ENCODE measurements at places on chromosomes 6 and 20.

- peak; percentile 95 for DNase-seq
These were observed 44.9 kb downstream of the OR2B2 start for GRCh38 chr6:27867051-27867944.

GRCh38 chr20:37401282-37401929 lies 55.5 kb downstream of the SRC start:
- DNase-seq = no peak

GRCh38 chr20:31934968-31935764 lies 16.7 kb downstream of the PDRG1 start:
- peak; percentile 24 for DNase-seq

GRCh38 chr20:61908057-61909026 lies 157.3 kb downstream of the TAF4 start:
- DNase-seq = no peak

GRCh38 chr6:34524971-34525370 lies 31.2 kb downstream of the SPDEF start:
- no peak for DNase-seq

GRCh38 chr6:15501826-15502445 lies 160.9 kb downstream of the DTNBP1 start:
- DNase-seq = no peak

GRCh38 chr6:6715465-6715864 lies 126.9 kb downstream of the LY86 start:
- DNase-seq = no peak

- no peak for DNase-seq
These were observed 8.7 kb downstream of the ANKS1A start for GRCh38 chr6:34897716-34898115.

DNA sequence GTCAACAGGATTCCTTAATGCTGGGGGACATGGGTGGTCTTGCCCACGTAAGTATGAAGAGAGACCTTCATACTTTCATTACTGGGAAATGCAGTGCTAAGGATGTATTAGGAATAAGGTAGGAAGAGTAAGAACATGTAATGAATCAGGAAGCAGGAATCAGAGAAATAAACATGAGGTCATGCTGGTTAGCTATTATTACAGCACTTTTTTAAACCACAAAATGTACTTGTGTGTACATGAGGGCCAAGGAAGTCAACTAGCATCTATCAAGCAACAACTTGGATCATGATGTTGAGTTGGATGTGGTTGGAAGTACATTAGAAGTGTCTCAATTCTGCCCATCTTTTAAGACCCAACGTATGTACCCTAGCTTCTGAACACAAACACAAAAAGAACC lies 63.5 kb upstream of the E2F3 start:
- DNase-seq = no peak

GRCh38 chr6:13611715-13612114 lies 3.4 kb upstream of the NOL7 start:
- DNase-seq = peak; percentile 31

DNA sequence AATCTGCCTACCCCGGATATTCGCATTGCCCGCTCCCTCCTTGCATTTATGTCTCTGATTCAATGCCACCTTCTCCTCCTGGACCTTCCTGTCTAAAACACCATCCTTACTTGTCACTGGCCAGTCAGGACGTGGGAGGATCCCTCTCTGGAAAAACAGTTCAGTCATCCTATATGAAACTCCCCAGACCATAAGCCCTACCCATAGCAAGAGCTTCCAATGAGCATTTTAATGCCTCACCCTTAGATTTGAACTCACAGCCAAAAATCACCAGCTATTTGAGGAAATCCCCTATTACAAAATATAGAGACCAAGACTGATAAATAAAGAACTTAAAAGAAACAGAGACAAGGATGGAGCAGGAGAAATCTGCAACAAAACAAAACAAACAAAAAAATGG lies 86.4 kb downstream of the SHLD1 start:
- DNase-seq = no peak

GRCh38 chr20:35329435-35330139 lies 37.4 kb upstream of the FAM83C start:
- DNase-seq = peak; percentile 80

- no peak for DNase-seq
These were observed 19.0 kb downstream of the RAB44 start for GRCh38 chr6:36716476-36717093.

DNA sequence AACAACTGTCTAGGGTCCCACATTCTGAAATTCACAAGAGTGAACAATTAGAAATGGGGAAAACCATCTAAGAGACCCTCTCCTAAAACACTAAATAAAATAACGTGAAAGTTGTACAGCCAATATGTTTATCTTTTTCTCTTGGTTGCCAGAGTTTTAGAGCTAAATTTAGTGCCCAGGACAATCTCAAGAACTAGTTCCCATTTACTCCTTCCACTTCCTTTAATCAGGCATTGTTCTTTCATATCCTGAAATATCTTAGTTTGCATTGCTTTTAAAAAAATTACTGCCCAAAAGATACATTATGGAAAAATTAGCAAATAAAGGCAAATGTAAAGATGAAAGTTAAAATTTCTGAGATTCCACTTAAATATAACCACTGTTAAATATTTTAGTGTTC lies 33.1 kb upstream of the UBR2 start:
- no peak for DNase-seq

DNA sequence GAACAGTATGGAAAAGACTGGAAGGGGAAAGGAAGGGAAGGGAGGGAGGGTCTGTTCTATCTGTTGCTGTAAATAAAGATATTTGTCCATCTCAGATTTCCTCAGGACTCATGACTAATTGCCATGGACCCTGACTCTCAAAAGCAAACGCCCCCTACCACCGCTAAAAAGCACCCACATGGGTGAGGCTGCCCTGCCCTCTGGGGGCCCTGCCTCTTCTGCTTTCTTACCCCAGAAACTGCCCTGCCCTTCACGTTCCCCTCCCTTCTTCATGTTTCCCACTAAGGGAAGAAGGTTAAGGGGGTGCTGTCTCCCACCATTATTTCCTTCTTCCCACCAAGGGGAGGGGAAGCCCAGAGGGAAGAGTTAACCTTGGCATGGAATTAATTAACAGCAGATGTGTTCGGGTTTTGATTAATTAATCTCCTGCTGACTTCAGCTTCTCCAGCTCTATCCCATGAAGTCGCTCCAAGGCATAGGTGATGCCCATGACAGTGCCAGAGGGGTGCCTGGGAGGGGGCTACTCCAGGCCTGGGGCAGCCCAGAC lies 16.0 kb downstream of the MDFI start:
- DNase-seq = no peak

DNA sequence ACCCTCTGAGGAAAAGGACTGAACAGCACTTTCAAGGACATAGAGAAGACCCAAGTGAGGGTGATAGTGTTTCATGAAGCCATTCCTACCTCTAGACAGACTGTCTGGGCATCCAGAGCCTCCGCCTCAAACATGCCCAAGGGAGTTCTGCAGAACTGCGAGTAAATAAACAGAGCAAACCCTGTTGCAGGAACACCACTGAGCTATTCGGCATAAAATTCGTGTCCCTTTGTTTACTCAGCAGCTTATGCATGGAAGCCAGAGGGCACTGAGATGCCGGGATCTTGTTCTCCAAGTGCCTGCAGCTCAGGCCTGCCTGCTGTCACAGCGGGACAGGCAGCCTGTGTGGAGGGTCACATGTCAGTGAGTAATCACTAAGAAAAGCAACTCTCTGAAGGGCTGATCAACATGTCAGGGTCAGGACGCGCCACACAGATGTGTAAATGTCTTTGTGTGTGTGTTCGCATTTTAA lies 164.9 kb upstream of the HEY2 start:
- no peak for DNase-seq

- DNase-seq = no peak
These were observed 82.1 kb downstream of the UNC5CL start for GRCh38 chr6:40956936-40957335.

GRCh38 chr6:152973916-152974315 lies 8.9 kb downstream of the FBXO5 start:
- DNase-seq = peak; percentile 47

DNA sequence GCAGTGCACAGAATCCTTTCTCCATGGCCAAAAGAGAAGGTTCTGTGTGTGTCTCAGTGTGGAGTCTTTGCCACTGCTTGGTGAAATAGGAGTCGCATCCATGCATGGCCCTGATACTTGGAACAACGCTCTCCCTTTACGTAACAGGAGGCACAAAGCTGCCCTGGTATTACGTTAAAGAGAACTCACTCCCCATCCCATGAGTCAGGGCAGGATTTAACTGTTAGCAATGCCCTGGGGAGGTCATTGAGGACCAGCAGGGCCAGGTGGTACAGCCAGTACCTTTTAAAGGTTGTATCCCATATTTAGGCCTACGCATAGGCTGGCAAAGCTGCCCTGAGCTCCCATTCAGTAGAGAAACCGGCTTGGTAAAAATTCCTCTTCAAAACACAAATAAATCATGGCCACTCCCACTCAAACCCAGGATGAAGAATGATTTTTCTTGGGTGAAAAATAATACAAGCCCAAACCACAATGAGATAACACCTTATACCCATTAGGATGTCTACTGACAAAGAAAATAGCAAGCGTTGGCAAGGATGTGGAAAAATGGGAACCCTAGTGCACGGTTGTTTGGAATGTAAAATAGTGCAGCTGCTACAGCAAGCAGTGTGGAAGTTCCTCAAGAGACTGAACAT lies 37.1 kb downstream of the MYLK4 start:
- no peak for DNase-seq

DNA sequence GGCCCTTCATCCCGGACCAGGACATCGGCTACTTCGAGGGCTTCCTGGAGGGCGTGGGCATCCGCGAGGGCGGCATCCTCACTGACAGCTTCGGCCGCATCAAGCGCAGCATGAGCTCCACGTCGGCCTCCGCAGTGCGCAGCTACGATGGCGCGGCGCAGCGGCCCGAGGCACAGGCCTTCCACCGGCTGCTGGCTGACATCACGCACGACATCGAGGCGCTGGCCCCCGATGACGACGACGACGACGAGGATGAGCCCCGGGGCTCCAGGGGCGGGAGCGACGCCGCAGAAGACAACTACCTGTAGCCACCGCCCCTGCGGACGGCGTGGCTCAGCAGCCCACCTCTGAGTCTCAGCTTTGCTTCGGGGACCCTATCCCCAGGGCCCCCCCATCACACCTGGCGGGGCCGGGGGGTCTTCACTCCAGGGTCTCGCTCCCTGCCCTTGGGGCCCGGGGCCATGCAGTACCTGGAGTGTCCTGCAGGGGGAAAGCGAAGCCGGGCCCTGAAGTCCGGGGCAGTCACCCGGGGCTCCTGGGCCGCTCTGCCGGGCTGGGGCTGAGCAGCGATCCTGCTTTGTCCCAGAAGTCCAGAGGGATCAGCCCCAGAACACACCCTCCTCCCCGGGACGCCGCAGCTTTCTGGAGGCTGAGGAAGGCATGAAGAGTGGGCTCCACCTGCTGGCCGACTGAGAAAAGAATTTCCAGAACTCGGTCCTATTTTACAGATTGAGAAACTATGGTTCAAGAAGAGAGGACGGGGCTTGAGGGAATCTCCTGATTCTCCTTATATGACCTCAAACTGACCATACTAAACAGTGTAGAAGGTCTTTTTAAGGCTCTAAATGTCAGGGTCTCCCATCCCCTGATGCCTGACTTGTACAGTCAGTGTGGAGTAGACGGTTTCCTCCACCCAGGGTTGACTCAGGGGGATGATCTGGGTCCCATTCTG lies 20.8 kb upstream of the HCK start:
- DNase-seq = peak; percentile 76

DNA sequence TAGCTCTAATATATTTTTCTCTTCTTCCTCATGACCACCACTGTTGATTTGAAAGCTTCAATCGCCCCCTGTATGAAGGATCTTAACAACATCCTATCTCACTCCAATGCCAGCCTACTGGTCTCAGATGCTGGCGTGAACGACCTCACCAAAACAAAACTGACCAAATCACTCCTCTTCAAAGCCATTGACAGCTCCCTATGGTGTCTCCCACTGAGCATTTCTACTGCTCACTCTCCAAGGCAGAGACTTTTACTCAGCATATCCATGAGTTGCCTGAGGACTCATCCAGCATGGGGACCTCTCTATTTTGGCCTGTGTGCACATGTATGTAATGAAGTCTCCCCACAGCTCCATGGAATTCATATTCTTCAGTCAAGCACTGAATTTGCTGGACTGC lies 520.4 kb downstream of the TFAP2B start:
- DNase-seq = no peak

- DNase-seq = no peak
These were observed 140.9 kb downstream of the GRIK2 start for GRCh38 chr6:101534386-101534785.

DNA sequence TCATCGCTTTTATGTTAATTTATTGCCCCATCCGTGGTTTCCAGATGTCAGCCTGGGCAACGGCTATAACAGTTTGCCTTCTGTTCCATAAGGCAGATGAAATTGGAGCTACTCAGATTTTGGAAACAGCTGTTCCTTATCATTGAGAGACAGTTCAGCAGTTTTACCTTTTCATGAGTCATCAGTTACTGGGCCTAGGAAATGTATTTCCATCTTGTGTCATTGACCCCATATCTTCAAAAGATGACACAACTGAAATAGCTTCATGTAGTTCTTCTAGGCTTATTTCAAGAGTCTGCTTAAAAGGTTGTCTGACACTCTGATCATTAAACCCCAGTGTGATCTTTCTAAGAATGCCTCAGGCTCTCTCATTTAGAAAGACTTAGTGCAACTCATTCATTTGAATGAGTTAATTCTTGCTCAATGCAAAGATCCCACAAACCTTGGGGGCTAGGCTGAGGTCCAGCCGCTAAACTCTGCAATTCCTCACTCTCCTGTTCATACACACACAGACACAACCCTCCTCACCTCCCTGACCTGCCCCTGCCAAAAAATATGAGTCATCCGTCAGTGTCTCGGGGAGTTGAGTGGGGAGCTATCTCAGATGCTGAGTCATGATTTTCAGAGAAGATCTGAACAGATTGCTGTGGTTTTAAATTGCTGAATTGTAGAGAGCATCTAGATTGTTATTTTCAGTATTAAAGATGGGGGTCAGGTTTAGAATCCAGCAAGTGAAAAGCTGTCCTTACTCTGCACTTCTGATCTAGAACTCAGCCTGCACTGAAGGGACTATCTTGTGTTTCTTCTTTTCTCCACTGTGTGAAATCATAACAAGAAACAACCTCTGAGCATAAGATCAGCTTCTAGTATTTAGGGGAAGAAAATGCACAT lies 61.8 kb downstream of the RPP40 start:
- DNase-seq = peak; percentile 80

DNA sequence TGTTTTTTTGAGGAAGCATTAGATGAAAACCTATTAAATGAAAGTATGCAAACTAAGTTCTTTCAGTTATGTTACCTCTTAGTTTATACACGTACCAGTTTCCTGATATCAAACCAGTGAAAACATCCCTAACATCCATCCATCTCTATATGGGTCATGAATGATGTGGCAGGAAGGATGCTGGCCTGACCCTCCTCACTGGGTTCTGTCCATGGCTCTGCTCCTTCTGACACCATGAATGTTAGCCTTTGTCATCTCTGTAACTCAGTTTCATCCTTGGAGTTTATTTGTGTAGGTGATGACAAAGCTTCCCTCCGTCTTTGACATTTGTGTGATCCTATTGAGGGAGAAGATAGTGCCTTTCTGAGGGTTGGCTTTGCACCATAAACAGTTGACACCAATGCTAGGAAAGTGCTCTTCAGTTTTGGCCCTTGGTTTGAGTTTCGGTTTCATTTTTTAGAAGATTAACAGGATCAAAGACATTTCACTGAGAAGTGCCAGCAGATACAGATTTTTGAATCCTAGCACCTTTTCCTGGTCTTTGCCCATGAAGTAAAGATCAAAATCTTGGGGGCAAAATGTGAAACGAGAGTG lies 72.0 kb upstream of the SCGN start:
- no peak for DNase-seq

GRCh38 chr6:130968476-130968875 lies 94.6 kb downstream of the EPB41L2 start:
- DNase-seq = no peak

- DNase-seq = peak; percentile 86
These were observed 134.4 kb downstream of the ARHGAP18 start for GRCh38 chr6:129575378-129576118.

Data from hematopoietic multipotent progenitor cell treated with erythropoietin and hydrocortisone succinate and interleukin-3 and kit ligand, for 6 days (in vitro differentiated cells).